COR-L47 (cell line): ENCODE measurements at places on chromosomes 2 and 18.
A peak's percentile ranks its signal among the peaks of the same experiment; 100 is the strongest.

DNA sequence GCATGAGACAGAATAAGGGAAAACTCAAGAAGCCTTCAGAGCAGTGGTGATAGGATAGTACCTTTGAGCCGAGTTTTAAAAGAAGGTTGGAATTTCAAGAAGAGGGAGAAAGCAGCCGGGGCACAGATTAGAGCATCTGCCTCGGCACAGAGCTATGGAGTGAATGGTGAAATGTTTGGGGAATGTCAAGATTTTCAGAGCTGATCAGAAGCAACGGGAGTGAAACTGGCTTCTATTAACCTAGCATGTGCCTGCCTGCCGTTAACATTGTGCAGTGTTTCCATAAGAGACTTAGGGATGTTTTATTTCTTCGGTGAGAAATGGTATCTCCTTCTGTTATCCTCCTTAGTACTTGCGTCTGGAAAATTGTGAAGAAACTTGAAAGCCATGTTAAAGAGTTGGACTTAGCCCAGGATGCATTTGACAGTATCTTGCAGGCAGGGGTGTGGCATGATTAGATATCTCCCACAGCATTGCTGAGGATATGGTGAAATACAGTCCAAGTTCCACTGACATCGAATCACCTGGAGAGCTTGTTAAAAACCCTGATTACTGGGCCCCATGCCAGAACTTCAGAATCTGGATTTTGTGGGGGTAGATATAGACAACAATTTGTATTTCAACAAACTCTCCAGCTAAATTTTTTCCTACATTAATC is 96.8 kb upstream of the PPP1CB start:
- no peak for DNase-seq

GRCh38 chr2:192195548-192196418 is 1.1 kb upstream of the TMEFF2 start:
- no peak for DNase-seq

DNA sequence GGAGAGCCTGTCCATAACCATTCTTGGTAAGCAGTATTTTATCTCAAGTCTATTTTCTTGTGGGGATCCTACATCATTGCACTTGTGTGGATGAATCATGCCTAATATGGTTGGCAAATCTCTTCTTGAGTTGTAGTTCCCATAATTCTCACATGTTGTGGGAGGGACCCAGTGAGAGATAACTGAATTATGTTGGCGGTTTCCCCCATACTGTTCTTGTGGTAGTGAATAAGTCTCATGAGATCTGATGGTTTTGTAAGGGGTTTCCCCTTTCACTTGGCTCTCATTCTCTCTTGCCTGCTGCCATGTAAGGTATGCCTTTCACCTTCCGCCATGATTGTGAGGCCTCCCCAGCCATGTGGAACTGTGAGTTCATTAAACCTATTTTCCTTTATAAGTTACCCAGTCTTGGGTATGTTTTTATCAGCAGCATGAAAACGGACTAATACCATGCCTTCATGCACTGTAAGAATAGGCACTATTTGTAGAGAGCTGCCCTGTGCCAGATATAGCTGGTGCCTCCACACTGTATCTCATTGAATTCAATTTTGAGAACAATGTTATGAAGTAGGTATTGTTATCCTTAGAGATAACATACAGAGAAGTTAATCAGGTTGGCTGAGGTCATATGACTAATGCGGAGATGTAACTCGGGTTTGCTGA is 148.3 kb downstream of the PLCL1 start:
- no peak for DNase-seq

DNA sequence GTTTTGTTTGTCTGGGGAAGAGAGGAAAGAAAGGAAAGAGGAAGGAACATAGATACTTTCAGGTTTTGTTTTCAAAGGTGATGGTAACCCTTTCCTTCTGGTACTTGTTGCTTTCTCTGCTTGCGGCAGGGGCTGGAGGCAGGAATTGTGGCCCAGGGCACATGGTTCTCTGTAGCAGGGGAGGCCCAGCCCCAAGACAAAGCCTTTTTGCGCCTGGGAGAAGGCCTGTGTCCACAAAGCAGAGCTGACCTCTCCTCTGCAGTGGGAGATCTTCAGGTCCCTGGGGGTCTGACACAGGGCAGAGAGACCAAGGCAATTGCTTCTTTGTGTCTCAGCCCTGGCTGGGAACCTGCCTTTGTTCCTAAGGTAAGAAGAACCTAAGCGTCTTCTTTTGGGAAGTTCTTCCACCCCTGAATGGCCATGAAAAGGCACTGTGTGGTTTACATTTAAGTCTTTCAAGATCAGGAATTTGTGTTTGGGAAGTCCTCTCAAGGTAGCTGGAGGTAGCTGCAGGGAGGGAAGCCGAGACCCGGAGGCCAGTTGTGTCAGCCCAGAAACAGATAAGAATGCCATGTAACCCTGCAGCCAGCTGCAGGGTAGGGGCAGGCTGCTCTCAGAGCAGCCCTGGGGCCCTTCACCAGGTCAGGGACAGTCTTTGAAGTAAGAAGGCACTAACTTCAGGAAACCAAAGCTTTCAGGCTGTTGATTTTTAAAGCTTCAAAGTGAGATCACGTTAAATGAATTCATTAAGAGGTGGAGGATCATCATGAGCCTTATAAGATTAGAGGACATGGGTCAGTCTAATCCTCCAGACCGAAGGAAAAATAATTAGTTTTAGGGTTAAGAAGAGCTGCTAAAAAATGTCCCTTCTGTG is 119.3 kb downstream of the STPG4 start:
- no peak for DNase-seq

- DNase-seq = no peak
Observed at GRCh38 chr2:179429060-179429471, 164.4 kb upstream of the SESTD1 start.

- DNase-seq = peak; percentile 18
Observed at GRCh38 chr18:61400016-61400635, 66.9 kb downstream of the CDH20 start.

DNA sequence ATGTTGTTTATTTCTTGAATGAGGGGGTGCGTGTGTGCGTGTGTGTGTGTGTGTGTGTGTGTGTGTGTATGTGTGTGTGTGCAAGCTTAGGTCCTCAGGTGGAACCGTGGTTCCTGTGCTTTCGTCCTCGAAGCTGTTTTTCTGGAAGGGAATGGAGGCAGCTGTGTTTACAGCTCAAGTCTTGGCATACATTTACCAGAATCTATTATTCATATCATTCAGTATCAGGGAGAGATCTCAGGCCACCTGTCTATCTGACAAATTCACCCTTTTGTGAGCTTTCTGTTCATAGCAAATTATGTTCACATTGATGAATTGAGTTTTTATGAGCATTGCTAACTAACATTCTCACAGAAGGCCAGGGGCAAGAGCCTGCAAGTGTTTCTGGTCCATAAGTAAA is 550.4 kb downstream of the ARHGAP15 start:
- DNase-seq = peak; percentile 53

DNA sequence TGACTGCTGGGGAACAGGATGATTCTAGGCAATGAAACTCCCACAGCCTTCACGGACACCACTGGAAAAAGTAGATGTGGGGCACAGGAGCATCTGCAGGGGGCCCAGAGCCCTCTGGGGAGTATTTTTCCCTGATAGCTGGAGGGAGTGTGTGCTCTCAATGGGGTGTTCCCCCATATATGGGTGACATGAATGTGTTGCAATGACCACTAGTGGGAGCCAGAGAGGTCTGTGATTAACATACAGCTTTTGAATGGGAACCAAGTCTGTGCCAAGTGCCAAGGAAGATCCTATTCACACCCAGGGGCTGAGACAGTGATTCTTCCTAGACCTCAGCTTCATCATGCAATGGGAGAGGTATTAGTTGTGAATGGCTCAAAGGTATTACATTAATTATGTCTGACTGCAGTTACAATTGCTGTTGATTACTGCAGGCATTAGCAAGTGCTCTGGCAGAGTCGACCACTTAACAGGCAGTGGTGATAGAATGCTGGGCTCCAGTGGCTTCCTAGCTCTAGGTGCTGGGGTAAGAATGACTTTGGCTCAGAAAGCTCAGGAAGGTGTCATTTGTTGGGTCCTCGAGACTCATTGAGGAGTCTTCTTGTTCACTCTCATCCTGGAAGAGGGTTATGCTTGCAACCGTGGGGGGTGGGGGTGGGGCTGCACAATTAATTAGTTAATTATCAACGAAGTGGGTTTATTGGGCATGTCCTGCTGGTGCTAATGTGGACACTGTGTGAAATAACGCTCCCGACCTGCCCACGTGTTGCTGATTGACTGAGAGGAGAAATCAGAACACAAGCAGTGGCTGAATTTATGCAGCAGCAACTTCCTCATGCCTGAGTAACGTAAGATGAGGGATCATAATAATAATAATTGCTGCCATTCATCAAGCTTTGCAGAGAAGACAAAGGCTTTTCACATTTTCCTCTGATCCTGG is 194.1 kb downstream of the CLIP4 start:
- DNase-seq = peak; percentile 71
